LHCN-M2 (cell line): ENCODE measurements at places on chromosomes 4 and X. TPM values are rescaled to one million over a fixed set of nuclear protein-coding genes. Genes with fewer than 3 reads are reported as not detected.

DCHS2 gene
- total RNA-seq = not detected in 2 replicates

TMEM185A gene
- total RNA-seq = 10.4 and 11.0 TPM in 2 replicates

FGFRL1 gene
- total RNA-seq = 16.4 and 17.8 TPM in 2 replicates

TCEAL2 gene
- total RNA-seq = not detected in 2 replicates

NAT8L gene
- total RNA-seq = 0.90 and 0.98 TPM in 2 replicates

CFAP99 gene
- total RNA-seq = not detected in 2 replicates

GAB1 gene
- total RNA-seq = 3.6 and 5.9 TPM in 2 replicates

GAGE12E gene
- total RNA-seq = not detected in 2 replicates
